NCI-H2171 treated with DMSO at 0.1 percent for 48 hours (cell line): ENCODE measurements at places on chromosomes 4 and X.
A peak's percentile ranks its signal among the peaks of the same experiment; 100 is the strongest.

GRCh38 chr4:114317564-114317963, 281.0 kb upstream of the UGT8 start:
- no peak for DNase-seq

- DNase-seq, result no peak
Observed at GRCh38 chr4:8532245-8532781, 47.9 kb upstream of the GPR78 start.

GRCh38 chr4:10655968-10656367, 28.6 kb downstream of the CLNK start:
- no peak for DNase-seq

GRCh38 chr4:157655096-157655809, 434.7 kb downstream of the GRIA2 start:
- DNase-seq, result peak; percentile 46

GRCh38 chrX:129360175-129360574, 163.1 kb downstream of the SMARCA1 start:
- DNase-seq, result peak; percentile 40

GRCh38 chrX:119672426-119672825, 20.5 kb downstream of the SEPTIN6 start:
- DNase-seq, result peak; percentile 90

GRCh38 chr4:141081921-141082395, 51.3 kb downstream of the RNF150 start:
- DNase-seq, result no peak

DNA sequence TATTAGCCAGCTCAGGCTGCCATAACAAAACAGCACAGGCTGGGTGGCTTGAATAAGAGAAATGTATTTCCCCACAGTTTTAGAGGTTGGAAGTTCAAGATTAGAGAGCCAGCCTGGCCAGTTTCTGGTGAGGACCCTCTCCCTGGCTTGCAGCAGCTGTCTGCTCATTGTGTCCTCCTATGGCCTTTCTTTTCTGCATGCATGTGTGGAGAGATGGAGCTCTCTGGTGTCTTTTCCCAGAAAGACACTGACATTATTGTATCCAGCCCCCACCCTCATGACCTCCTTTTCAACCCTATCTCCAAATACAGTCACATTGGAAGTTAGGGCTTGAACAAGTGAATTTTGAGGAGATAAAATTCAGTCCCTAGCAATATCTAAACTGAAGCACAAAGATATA, 263.8 kb upstream of the PABPC4L start:
- no peak for DNase-seq

GRCh38 chrX:119218198-119218597, 17.9 kb upstream of the PGRMC1 start:
- DNase-seq, result peak; percentile 1

DNA sequence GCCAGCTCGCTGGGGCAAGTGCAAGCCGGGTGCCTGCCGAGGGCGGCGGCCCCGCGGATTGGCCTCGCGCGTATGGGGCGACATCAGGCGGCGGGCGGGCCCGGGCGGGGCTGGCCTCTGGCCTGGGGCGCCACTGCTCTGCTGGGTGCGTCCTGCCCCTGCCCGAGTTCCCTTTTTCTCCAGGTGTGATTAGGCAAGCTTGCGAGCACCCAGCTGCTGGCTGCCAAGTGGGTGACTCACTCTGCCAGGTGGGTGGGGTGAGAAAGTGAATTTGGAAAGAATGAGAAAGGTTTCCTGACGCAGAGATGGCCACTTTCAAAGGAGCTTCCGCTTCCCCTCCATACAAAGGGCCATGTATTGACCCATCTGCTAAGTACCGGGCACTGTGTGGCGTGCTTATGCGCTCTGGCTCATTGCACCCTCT, 32.5 kb downstream of the FGFBP1 start:
- no peak for DNase-seq

DNA sequence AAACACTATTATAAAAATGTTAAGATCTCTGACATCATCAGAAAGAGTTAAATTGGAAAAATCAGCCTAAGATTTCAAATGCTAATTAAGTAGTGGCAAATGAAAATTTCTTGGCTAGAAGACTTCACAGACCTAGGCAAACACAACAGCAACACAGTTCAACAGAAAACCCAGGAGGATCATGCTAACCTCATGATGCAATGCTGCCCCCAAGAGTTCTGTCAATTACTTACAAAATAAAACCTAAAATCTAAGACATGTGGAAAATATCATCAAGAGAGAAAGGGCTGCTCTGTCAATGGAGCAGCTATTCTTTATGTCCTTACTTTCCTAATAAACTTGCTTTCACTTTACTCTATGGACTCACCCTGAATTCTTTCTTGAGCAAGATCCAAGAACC, 21.0 kb downstream of the S100G start:
- peak; percentile 31 for DNase-seq
